ENCODE measurements at places on chromosomes 11 and 22.

DNA sequence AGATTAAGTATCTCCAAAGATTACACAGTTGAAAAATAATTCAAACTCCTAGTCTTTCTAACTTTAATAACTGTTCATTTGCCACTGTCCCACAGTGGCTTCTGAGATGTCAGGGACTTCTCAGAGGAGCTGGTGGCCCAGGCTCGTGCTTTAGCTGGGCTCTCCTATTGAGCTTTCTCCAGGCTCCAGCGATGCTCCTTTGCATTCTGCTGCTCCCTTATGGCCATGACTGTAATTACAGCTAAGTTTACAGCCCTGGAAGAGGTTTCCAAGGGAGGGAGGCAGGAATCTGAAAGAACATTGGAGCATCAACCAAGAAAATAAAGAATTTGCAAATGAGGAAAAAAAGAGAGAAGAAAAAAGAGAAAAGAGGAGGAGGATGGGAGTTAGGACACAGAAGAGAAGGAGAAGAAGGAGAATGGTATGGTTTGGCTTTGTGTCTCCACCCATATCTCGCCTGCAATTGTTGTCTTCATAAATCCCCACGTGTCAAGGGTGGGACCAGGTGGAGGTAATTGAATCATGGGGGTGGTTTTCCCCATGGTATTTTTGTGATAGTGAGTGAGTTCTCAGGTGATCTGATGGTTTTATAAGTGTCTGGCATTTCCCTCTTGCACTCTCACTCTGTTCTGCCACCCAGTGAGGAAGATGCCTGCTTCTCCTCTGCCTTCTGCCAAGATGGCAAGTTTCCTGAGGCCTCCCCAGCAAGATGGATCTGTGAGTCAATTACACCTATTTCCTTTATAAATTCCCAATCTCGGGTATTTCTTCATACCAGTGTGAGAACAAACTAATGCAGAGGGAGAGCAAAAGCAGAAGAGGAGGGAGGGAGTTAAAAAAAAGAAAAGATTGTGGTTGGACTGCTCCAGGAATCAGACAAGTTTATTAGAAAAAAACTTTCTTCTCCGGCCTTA lies 857.0 kb downstream of the KCNA4 start:
- no peak for DNase-seq

- peak; percentile 6 for DNase-seq
Observed at GRCh38 chr11:61160487-61161189, 588 bp downstream of the VPS37C start.

- DNase-seq, result no peak
Observed at GRCh38 chr11:101721270-101721669, 137.5 kb upstream of the TRPC6 start.

GRCh38 chr11:127656116-127656836 lies 655.7 kb upstream of the KIRREL3 start:
- no peak for DNase-seq

DNA sequence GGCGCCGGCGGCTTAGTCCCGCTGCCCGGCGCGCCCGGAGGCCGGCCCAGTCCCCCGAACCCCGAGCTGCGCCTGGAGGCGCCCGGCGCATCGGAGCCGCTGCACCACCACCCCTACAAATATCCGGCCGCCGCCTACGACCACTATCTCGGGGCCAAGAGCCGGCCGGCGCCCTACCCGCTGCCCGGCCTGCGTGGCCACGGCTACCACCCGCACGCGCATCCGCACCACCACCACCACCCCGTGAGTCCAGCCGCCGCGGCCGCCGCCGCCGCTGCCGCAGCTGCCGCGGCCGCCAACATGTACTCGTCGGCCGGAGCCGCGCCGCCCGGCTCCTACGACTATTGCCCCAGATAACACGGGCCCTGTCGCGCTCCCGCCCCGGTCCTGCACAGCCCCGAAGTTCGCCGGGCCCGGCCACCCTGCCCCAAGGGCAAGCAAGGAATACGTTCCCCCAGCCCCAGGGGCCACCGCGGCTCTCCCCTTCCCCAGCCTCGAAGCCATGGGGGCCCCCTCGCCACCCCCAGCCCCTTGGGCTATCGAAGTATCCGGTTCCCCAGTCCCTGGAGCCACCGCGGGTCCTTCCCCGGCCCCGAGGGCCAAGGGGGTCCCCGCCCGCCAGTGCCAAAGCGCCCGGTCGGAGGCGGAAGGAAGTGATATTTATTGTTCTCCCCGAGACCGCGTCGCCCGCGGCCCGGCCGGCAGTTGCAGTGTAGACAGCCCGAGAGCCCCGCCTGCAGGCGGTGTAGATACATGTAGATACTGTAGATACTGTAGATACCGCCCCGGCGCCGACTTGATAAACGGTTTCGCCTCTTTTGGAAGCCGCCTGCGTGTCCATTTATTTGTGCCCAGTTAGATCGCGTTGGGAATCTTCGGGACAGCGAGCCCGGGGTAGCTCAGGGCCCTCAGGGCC lies 6.2 kb downstream of the TBX1 start:
- peak; percentile 12 for DNase-seq

GRCh38 chr11:45079075-45079444 lies 67.4 kb upstream of the PRDM11 start:
- DNase-seq, result no peak

DNA sequence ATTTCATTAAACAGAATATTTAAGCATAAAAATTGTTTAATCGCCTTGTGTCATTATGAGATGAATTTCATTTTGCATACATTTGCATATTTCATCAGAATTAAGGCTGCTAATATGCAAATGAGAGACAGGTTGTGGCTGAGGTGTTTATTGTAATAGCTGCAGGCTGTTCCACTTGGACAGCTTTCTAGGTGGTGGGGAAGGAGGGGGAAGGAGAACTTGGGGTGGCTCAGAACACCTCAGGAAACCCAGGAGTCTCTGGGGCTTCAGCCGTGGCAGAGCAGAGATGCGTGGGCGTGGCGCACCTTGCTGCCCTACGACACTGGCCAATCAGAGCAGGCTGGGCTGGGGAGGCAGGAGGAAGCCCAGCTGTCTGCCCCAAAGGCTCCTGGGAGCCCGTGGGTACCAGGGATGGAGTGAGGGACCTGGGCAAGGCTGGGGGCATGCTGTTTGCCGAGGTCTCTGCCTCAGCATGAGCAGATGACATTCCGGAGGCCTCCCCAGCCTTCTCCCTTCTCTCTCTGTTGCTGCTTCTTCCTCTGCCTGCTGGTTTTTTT lies 542.9 kb downstream of the MN1 start:
- DNase-seq, result no peak

- no peak for DNase-seq
Observed at GRCh38 chr22:44180706-44181032, at the start of gene PARVG. Gene PARVG (plus strand): TSS chr22:44180925. CDS start chr22:44183330, 2,405 bp downstream.

- no peak for DNase-seq
Observed at GRCh38 chr11:120810251-120810650, 213.7 kb upstream of the TBCEL start.

GRCh38 chr22:39815932-39816331 lies 77.6 kb downstream of the ENTHD1 start:
- DNase-seq, result no peak

DNA sequence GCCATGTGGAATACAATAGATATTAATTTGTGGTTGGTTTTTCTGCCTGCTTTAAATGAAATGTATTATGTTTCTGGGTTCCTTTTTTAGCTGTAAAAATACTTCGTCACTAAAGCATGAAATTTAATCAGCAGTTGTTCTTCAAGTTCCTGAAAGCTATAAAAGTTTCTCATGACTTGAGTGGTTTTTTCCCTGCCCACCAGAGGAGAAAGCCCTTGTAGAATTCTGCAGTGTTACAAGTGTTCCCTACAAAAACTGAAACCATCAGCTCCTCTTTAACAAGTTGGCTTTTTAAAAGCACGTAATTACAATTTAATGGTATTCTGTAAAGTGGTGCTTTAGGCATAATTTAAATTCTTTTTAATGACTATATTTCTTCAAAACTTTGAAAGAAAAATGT lies 56.2 kb downstream of the PANX1 start:
- DNase-seq, result no peak

GRCh38 chr11:19968860-19969259 lies 191.4 kb downstream of the DBX1 start:
- no peak for DNase-seq

GRCh38 chr22:49979587-49980264 lies 19.2 kb downstream of the PIM3 start:
- no peak for DNase-seq

DNA sequence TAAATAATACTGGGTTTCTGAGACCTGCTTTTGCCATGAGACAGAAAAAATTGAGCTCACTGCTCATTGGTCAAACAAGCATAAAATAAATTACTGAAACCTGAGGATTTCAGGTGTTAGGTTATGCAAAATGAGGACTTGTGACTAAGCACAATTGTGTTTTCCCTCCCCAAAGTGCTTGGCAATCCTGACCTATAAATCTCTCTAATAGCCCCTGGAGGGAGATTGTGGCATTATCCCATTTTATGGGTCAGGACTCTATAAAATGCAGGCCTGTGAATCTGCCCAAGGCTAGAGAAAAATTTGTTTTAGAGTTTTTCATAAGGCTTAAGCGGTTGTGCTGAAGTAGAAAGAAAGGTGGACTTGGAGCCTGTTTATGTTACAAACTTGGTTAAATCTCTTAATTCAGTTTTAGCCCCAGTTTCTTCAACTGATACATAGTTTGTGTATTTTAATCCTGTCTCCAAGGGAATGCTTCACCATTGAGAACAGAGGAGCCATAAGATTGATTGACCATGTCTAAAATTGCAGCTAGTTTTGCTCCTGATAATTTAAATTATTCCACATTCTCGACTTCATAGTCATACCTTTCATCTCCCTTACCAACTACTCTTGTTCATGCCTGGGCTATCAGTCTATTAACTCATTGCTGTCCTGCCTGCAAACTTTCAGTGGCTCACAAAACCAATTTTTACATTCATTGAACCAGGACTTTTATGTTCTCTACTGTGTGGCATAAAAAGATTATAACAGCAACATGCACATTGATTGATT lies 63.6 kb upstream of the LRRC4C start:
- DNase-seq, result no peak

DNA sequence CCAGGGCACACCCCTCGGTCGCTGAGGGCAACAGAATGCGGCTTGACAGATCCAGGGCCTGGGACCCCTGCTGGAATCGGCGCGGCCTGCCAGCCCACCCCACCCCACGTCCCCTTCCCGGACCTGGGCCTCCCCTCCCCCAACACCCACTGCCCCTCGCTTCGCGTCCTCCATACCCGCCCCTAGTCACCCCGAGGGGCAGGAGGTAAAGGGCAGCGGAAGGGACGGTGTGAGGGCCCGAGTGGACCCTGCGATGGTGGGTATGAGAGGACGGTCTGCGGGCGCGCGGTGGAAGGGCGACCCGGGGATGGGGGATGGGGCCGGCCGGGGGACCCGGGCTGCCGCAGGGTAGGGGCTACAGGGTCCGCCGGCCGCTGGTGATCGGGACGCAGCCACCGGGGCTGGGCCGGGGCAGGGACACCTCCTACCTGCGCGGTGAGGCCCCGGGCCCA lies 311 bp downstream of the APBB1 start:
- DNase-seq, result no peak

DNA sequence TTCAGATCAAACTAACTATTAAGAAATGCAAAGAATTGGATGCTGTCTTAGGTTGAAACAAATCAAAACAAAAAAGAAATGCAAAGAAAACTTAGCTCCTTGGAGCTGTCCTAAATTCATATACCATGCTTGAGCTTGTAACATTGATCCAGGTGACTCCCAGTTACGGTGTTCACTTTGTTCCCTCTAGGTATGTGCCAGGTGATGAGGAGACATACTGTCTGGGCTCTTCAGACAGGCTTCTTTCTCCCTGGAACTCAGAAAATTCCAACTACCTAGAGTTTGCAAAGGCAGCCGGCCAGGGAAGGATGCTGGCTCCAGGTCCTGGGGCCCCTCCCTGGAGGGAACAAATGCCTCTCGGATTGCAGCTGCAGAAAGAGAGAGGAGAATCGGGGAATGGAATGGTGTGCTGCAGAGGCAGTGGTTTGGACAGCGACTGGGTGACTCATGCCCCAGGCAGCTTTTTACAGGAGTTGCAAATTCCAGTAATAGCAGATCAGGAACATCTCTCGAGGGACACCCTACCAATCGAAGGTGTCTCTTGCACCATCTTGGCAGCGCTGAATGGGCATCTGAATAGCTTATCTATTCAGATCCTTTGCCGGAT lies 12.3 kb upstream of the ASPHD2 start:
- DNase-seq, result no peak

GRCh38 chr11:45000918-45001317 lies 50.2 kb upstream of the TP53I11 start:
- no peak for DNase-seq

- DNase-seq, result no peak
Observed at GRCh38 chr11:93904716-93905115, 54.3 kb upstream of the VSTM5 start.

GRCh38 chr11:104198576-104198975 lies 34.6 kb upstream of the PDGFD start:
- DNase-seq, result no peak

DNA sequence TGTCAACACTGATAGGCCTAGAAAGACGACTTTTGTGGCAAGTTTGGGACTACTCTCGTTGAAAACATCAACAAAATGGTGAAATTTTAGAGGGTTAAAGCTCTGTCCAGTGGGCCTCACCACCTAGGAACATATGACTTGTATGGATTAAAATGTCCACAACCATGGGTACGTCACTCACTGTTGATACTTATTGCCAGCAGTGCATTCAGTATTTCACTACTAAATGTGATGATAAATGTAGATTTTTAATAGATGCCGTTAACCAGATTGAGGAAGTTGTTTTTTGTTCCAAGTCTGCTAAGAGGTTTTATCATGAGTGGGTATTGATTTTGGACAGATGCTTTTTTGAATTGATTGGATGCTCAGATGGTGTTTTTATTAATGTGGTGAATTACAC lies 33.7 kb downstream of the POLD3 start:
- no peak for DNase-seq

GRCh38 chr11:64445651-64446050 lies 86.7 kb downstream of the RPS6KA4 start:
- DNase-seq, result no peak

DNA sequence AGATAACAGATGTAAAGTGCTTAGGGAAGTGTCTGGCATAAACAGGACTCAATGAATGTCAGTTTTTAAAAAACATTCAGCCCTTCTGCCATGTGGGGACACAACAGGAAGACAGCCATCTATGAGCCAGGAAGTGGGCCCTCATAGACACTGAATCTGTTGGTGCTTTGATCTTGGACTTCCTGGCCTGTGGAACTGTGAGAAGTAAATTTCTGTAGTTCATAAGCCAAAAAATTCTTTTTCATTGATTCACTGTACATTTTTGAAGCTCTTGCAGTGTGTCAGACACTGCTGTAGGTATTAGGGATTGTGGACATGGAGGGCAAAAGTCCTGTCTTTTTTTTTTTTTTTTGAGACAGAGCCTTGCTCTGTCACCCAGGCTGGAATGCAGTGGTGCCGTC lies 188.6 kb downstream of the HIPK3 start:
- no peak for DNase-seq

DNA sequence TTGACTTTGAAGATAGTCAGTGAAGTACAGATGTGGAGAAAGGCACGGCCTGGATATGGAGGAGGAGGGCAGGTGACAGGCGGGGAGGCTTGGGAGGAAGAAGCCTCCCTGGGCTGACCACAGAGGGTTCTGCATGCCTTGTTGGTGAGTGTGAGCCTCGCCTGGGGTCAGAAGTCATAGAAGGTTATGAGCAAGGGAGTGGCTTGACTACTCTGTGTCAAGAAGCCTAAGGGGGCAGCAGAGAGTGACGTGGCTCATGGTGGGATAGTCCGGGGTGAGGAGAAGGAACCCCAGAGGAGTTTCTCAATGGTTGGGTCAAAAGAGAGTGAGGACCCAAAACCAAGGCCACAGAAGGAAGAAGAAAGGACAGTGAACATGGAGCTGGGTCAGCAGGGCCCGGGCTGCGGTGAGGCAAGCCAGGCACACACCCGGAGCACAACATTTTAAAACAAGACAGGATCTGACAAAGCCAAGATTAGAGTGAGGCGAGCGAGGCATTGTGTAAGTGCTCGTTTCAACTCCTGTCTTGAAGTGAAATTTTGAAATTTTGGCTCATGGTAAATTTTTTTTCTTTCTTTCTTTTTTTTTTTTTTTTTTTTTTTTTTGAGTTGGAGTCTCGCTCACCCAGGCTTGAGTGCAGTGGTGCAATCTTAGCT lies 31.9 kb downstream of the PDGFB start:
- DNase-seq, result no peak

Measured in stimulated activated CD8-positive, alpha-beta memory T cell treated with anti-CD3 and anti-CD28 coated beads, Interleukin-4, amount 100 ng/mL, for 4 hours (primary cell).